Colonic mucosa (tissue), 4 donors: ENCODE measurements at places on chromosomes 3 and 15. TPM values are rescaled to one million over a fixed set of nuclear protein-coding genes. Genes with fewer than 3 reads are reported as not detected.
A peak's percentile ranks its signal among the peaks of the same experiment; 100 is the strongest.

GRCh38 chr15:76206325-76206976 is 104.8 kb downstream of the ETFA start:
- no peaks in the 10 kb centered on the region for H3K36me3 ChIP-seq
- no peak overlapping the region for H3K4me3 ChIP-seq
- peak; percentile 49 for DNase-seq
- no peak overlapping the region for H3K27ac ChIP-seq
- H3K27me3 ChIP-seq = no peaks in the 10 kb centered on the region

DNA sequence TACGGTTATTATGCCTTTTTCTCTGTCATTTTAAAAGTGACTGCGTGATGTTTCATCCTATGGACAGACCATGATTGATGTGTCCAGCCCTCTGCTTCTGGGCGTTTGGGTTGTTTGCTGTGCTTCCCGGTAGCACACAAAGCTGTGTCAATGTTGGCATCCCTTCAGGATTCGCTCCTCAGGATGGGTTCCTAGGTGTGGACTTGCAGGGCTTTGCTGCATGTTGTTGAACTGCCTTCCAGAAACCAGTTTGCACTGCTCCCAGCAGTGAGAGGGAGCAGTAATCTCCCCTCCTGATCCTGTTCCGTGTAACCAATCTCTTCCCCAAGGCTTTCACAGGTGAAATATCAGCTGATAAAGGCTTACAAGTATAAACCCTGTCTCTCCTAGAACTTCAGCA is 787 bp downstream of the TRPM1 start:
- no peaks in the 10 kb centered on the region for H3K36me3 ChIP-seq
- no peaks in the 10 kb centered on the region for H3K4me1 ChIP-seq
- H3K27me3 ChIP-seq = no peaks in the 10 kb centered on the region
- H3K4me3 ChIP-seq = no peak overlapping the region
- H3K27ac ChIP-seq = no peak overlapping the region

SLC28A1 gene
- 0.80 TPM for total RNA-seq

- H3K4me3 ChIP-seq = no peak overlapping the region
- H3K4me1 ChIP-seq = no peaks in the 10 kb centered on the region
- H3K27me3 ChIP-seq = no peaks in the 10 kb centered on the region
- DNase-seq = no peak
- no peak overlapping the region for H3K27ac ChIP-seq
These were observed 94.9 kb upstream of the NSMCE3 start for GRCh38 chr15:29364426-29365078.

GRCh38 chr15:49428409-49429095 is 5.5 kb downstream of the FGF7 start:
- H3K27me3 ChIP-seq = no peaks in the 10 kb centered on the region
- no peaks in the 10 kb centered on the region for H3K4me1 ChIP-seq
- peak overlapping the region; percentile 17 for H3K27ac ChIP-seq
- no peak for DNase-seq

PLA2G4B gene
- total RNA-seq = 6.2 TPM
